MCF 10A (cell line): ENCODE measurements at places on chromosomes 2 and 18.

- no peak for DNase-seq
These were observed 127.0 kb upstream of the NPAS2 start for GRCh38 chr2:100692906-100693305.

DNA sequence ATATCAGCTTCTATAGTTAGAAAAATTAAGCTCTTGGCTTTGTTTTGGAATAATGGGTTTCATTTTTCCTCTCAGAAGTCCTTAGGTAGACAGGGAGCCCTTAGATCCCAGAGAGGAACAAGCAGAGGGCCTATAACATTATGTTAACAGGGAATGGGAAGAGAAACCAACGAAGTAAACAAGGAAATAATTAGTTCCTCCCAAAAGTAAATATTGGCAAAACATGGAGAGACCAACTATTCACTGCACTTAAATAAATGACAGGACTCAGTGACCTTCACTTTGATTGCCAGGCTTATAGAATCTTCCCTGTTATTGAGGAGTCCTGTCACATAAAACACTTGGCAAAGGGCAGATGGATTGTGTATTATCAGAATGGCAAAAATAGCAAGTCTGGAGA, 5.3 kb downstream of the CRIM1 start:
- DNase-seq: no peak

- no peak for DNase-seq
These were observed 835.9 kb upstream of the CHAC2 start for GRCh38 chr2:52931660-52932059.

DNA sequence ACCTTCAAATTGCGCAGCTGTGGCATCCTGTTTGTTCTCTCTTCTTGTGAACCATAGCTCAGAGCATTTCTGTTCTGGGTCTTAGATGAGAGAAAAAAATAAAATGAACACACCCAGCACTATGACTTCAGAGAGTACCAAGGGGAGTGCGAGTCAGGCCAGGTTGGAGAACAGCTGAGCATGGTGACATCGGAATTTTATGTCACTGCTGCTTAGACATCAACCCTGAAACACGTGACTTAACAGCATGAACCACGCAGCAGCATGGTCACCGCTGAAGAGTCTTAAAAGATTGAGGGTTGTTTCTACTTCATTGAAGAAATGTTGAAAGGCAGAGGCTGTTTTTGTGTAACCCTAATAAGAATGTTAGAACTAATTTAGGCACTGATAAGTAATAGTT, 288.8 kb upstream of the SOX11 start:
- no peak for DNase-seq

DNA sequence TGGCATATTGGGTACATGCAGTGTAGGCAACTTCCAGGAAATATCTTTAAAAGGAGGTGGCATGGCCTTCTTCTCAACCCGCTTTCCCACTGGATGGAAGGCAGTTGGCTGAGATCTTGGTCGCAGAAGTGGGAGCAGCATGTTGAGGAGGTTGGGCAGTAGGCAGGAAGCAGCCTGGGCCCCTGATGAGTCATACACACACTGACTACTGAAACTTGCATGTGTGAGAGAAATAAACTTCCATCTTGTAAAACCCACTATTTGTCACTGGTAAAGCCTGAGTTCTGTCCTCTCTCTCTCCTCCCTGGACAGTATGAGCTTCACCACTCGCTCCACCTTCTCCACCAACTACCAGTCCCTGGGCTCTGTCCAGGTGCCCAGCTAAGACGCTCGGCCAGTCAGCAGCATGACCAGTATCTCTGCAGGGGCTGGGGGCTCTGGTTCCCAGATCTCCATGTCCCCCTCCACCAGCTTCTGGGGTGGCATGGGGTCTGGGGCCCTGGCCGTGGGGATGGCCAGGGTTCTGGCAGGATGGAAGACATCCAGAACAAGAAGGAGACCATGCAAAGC, 233.8 kb upstream of the SPRED2 start:
- peak; percentile 56 for DNase-seq

DNA sequence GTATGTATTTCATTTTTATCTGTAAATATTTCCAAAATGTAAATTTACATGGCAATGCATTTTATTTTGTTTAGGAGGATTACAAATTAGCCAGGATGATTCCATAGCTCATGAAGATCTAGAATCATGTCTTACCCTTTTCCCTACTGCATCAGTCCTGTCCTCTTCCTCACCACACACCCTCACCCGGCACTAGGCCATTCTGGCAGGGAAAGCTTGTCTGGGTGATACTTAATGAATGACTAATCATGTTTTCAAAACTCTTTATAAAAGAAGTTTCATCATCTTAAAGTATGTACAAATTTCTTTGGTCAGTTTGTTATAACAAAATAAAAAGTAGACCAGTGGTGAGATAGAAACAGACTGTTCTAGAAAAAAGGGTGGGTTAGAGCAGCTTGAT, 283.3 kb upstream of the VWC2L start:
- DNase-seq: peak; percentile 91

GRCh38 chr2:65300761-65301711, 73.4 kb downstream of the ACTR2 start:
- DNase-seq: peak; percentile 46

DNA sequence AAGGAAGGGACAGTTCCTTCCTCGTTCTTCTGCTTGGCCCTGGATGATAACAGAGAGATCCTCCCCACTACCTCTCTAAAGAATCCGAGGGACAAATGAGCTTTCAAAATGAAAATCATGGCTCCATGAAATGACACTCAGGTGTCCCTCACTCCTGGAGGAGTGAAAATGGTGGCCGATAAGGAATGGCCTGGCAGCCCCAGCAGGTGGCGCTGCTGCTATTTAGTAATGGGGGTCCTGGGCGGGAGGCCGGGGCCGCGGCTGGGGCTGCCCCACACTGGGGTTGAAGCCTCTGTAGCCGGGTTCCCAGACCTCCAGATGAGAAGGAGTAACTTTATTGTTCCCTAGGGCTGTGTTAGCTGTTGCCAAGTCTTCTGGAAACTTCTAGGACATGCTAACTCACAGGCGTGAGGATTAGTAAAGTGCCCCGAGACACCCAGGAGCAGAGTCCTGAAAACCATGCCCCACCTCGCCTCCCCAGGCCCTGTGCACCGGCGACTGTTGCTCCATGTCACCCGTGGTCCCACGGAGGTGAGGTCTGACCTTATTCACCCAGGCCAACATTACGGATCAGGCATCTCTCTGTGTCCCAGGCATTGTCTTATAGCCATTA, 138.0 kb downstream of the CTIF start:
- peak; percentile 61 for DNase-seq

GRCh38 chr2:235864733-235865515, 303.3 kb downstream of the GBX2 start:
- no peak for DNase-seq

DNA sequence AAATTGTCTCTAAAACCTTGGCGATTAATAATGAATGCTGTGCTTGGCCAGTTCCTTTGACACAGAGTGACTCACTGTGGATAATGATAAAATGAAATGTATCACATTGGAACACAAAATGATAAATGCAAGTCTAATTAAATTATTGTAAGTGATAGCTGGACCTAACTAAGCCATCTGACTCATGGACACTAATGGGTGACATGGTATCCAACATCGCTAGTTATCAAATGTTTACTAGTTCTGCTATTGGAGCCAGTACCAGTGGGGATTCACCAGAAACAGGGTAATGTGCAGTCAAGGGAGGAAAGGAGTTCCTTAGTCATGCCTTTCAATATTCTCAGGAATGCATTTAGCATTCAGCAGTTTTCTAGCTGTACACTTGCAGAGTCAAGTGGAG, 736.3 kb upstream of the ACVR2A start:
- DNase-seq: no peak

GRCh38 chr2:181300600-181301291, 156.4 kb upstream of the ITGA4 start:
- no peak for DNase-seq

DNA sequence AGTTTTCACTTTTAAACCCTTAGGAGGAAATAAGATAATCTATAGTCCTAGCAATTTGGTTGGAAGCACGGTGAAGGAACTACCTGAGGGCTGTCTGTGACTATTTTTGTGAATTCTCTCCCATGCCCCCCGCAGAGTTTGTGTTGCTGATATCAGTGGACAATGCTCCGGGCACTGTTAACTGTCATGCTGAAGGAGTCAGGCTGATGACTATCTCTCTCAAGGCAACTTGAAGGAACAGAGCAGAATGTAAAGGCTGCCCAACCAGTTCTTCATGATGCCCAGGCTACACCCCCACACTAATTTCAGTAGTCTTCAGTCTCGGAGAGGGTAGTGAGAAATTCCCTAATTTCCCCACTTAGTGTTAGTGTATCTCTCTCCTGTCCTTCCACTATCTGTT, 21.6 kb upstream of the RAB6C start:
- DNase-seq: no peak

- DNase-seq: no peak
These were observed 230.0 kb downstream of the LRP1B start for GRCh38 chr2:141900826-141901225.

DNA sequence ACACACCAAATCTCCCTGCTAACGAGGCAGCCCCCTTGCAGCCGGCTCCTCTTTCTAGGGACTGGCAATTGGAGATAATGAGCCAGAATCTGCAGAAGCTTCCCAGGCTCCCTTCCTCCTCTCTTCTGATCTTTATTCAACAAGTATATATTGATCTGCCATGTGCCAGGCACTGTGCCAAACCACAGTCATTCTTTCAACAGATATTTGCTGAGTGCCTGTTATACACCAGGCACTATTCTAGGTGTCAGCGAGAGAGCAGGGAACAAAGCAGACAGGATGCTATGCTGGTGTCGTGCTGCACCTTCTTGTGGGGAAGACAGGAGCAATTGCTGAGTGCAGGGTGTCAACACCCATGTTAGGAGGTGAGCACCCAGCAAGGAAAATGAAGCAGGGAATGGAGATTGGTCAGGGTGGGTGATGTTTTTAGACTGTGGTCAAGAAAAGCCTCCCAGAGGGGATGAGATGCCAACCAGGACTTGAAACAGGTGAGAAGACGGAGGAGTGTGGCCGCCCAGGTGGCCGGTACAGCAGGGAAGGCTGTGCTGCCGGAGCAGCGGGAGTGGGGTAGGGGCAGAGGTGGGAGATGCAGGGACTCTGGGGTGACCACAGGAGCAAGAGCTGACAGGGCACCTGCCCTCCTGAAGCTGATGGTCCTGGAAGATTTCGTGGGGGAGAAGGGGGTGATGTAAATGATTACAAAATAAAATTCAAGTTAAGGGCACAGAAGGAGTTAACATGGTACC, 307.6 kb upstream of the RAB12 start:
- DNase-seq: peak; percentile 5

GRCh38 chr2:120432293-120432975, 86.5 kb downstream of the INHBB start:
- no peak for DNase-seq

- DNase-seq: no peak
These were observed 1267.6 kb upstream of the PIK3C3 start for GRCh38 chr18:40687399-40687798.

DNA sequence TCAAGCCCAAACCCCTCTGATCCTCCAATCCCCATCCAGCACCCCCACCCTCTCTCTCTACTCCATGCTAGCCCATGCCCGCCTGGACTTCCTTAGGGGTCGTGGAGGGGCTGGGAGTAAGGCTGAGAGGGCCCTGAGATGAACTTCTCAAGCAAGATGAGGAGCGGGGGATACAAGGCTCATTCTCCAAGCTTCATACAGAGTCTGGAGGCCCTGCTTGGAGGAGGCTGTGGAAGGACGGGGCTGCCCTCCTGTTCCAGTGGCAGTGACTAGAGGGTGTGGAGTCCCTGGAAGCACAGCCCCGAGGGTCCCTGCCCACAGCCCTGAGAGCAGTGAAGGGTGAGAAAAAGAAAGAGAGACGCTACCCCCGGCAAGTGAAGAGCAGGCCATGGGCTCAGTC, 45.6 kb downstream of the EMX1 start:
- DNase-seq: no peak

- no peak for DNase-seq
These were observed 32.7 kb downstream of the ZNF516 start for GRCh38 chr18:76462326-76462694.

GRCh38 chr18:13548106-13548819, 178.1 kb downstream of the FAM210A start:
- no peak for DNase-seq

- no peak for DNase-seq
These were observed 48.4 kb upstream of the ANKRD44 start for GRCh38 chr2:197358931-197359330.

GRCh38 chr2:8796878-8797550, 40.4 kb downstream of the KIDINS220 start:
- no peak for DNase-seq

DNA sequence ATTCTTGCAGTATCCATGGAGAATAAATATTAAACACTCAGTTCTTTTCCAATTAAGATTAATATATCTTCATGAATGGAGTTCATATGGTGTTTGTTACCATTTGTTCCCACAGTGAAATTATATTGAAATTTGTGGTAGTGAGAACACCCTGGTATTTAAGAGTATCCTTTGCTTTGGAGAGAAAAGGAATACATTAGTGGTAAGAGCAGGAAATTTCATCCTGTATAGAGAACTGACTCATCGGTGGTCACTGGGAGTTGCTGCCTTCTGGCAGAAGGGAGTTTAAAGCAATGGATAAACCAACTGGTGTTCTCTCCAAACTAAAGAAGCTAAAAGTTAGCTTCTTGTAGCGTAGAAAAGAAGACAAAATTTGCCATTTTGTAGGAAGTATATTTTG, 107.3 kb downstream of the MYO1B start:
- peak; percentile 33 for DNase-seq

DNA sequence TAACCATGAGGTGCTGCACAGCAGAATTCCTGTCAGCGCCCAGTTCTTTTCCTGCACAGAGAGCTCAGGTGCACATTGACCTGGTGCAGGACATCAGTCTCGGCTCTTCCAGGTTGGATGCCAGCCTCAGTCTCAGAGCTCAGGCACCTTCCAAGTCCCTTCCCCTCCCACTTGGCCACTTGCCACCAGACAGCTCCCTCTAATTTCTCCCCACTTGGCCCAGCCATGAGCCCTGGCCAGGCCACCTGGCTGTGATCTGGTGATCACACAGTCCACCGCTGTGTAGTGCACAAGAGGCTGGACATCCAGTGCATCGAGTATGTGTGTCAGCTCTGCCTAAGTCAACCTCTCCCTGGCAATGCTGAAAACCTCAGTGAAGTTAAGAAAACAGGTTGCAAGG, 336.6 kb upstream of the MYT1L start:
- no peak for DNase-seq

DNA sequence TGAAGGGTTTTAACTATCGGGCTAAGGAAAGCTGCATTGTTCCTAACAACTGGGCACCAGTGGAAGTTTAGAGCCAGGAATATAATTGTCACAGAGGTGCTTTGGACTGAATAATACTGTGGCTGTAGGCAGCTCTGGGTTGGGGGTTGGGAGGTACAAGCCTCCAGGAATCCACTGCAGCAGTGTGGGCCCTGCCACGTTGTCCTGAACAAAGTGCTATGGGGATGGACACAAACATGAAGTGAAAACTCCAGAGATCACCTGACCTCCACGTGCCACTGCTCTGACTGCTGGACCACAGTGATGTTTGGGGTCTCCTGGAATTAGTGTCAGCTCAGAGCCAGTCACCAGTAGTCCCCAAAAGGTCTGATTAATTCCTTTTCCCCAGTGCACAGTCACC, 110.9 kb downstream of the BCL2 start:
- DNase-seq: no peak

DNA sequence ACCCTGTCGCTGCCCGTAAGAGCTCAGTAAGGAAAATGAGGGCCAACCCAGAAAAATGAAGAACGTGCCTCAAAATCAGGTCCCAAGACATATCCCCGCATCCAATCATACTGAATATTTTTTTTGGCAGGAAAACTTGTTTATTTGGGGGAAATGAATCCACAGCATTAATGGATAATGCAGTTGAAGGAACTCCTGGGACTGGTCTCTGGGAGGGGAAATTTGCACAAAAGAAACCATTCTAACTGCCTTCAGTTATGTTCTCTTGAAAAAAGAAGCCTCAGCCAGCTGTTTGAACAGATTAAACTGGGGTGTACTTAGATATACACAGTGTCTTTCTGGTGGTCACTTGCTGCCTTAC, 61.3 kb downstream of the SPRED2 start:
- DNase-seq: no peak
